Neural progenitor cell (in vitro differentiated cells): ENCODE measurements at places on chromosomes 13 and 19.

DNA sequence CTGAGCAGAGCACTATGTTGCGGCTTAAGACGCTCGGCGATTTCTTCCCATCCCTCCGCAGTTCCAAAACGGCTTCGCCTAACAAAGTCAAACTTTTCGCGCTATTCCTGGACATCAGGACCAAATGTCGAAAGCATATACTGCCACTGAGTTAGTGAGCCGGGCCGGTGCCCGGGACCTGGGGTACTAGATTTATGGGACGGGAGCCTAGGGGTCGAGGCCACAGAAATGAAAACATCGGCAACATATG lies 699 bp downstream of the RCBTB2 start:
- DNase-seq: peak; percentile 63

DNA sequence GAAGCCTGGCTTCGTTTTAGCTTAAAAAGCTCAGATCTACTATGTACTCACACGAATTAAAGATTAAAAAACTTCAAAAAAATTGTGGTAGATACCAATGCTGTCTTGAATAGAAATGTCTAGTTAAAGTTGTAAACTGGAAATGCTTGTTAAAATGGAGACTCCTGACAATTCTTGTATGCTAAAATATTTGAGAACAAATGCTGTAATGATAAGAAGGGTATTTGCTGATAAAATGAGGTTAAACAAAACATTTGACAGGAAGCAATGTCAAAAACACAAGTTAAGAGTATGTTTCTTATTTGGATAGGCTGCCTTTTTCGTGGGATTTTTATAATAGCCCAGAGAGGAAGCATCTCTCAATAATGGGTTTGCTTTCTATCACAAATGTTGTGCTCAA lies 48.0 kb upstream of the POSTN start:
- no peak for DNase-seq

DNA sequence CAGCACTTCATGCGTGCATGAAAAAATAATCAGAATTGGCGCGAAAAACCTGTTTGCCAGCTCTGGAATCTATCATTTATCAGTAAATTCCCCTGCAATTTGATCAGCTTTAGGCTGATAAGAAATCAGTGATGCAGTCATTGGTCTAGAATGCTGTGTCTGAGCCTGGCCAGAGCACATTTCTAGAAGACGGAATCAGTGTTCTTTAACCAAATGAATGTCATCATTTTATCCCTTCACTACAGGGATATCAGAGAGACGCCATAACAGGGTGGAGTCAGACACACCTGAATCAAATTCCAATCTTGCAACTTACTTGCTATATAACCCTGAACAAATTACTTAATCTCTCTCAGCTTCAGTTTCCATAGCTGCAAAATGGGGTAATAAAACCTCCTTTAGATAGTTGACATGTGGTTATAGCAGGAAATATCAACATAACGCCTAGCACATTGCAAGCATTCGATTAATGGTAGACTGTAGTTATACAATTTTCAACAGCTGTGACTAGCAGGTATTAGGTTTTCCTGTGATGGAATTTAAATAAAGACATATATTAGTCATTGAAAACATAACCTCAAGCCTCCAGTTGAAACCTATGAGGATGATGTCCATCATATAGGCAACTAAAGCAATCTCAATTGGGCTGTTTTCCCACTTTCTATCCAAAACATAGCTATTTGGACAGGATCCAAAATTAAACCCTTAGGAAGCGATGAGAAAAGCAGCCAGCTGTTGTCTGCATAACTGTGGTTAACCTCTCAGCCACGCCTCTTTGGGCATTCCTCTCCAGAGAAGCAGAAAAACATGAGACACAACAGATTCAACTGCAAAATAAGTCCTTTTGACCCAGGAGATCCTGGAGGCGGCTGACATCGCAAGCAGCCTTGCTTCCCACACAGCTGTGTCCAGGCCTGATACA lies 51.6 kb upstream of the UBL3 start:
- no peak for DNase-seq

DNA sequence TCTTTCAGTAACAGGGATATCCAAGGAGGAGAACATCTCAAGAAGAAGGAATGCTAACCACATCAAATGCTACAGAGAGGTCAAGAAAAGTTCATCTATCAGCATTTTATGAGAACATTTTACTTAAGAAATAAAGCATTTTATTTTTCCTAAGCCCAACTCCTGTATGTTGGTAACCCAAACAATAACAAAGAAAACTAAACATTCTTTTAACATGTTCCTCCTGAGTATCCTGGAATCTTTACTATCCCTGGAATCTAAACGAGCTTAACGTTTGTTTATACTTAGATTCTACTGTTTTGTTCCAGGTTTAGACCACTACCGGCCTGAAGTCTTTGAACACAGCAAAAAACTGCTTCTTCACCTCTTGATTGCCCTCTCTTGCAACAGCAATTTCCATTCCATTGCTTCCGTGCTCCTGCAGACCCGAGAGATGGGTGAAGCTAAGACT lies 89.7 kb downstream of the ZAR1L start:
- DNase-seq: no peak

DNA sequence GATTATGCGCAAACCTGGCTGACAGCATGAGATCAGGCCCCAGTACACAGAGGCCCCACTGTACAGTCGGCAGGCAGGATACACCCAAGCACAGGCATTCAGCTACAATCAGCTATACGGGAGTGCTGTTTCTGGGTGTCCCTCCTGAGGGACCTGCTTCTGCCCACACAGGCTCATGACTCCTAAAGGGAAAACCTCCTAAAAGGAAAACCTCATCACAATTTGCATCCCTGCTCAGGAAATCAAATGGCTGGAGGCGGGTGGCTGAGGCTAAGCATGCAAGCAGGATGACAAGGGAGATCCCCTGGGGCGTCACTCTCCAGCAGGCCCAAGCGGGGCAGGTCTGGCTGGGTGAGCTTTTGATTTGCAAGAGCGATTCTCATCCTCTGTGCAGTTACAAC lies 99.8 kb downstream of the CRYL1 start:
- no peak for DNase-seq

- no peak for DNase-seq
These were observed 49.9 kb downstream of the SMAD9 start for GRCh38 chr13:36870050-36870692.

DNA sequence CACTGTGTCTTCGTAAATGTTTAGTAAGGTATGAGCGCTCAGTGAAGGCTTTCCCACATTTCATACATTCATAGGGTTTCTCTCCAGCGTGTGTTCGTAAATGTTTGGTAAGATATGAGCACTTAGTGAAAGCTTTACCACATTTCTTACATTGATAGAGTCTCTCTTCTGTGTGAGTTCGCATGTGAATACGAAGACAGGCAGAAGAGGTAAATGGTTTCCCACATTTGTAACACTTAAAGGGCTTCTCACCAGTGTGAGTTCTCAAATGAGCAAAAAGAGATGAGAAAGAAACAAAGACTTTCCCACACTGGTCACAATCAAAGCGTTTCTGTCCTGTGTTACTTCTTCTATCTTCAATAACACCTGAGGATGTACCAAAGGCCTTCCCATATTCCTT lies 31.3 kb downstream of the ZNF560 start:
- no peak for DNase-seq

DNA sequence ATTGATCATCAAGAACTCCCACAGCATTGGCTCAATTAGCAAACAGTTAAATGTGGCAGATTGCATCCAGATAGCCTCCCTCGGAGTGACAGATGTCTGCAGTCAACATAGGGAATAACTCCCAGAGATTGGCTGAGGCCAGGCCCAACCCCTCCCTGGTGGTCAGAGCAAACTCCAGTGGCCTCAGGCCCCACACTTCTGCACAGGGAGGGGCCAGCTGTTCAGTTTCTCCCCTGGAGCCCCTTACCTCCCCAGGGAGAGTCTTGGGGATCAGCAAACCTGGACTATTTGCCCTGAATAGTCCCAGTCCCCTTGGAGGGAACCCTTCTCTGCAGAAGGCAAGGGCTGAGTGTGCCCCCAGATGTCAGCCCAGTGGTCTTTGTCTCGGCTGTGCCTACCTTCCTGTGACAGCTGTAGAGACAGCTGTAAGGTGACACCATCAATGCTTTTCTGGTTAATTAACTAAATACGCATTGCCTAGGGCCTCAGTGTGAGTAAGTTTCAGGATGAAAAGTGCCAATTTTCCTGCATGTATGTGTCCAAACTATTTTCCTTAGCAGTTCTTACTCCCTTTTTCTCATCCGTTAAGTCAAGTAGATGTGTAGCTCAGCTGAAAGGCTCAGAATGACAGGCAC lies 102.7 kb upstream of the UQCRFS1 start:
- DNase-seq: peak; percentile 29
